ENCODE measurements at places on chromosomes 3 and 15.

DNA sequence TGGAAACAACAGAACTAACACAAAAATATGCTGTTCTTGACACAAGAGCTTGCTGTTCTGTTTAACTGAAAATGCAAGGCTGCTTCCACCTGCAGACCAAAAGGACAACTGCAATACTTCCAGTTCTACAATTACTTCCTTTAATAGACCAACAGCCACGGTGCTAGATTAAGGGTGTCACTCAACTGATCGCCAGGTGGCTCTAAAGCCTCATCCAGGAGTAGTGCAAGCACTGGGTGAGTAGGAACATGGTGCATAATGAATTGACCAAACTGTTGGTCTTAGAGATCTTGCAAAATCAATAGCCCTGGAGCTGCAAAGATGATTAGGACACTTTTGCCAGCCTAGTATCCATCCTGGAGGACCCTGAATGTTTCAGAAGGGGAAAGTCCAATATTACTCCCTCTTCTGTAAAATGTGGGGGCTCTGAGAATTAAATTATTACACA, 3.6 kb upstream of the CLDN16 start:
- DNase-seq: peak; percentile 49

DNA sequence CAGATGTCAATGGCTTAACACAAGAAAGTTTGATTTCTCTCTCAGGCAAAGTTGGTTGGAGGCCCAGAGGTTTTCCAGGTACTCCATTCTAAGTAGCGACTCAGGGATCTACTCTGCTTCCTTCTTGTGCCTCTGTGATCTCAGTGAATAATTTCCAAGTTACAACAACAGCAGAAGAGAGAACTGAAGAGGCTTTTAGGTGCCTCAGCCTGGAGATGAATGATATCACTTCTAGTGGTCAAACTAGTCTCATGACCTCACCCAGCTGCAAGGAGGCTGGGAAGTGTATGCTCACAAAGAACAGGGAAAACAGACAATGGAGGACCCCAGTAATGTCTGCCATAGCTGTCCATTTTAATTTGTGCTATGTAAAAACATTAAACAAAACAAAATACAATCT, 4.6 kb upstream of the PRICKLE2 start:
- DNase-seq: no peak

DNA sequence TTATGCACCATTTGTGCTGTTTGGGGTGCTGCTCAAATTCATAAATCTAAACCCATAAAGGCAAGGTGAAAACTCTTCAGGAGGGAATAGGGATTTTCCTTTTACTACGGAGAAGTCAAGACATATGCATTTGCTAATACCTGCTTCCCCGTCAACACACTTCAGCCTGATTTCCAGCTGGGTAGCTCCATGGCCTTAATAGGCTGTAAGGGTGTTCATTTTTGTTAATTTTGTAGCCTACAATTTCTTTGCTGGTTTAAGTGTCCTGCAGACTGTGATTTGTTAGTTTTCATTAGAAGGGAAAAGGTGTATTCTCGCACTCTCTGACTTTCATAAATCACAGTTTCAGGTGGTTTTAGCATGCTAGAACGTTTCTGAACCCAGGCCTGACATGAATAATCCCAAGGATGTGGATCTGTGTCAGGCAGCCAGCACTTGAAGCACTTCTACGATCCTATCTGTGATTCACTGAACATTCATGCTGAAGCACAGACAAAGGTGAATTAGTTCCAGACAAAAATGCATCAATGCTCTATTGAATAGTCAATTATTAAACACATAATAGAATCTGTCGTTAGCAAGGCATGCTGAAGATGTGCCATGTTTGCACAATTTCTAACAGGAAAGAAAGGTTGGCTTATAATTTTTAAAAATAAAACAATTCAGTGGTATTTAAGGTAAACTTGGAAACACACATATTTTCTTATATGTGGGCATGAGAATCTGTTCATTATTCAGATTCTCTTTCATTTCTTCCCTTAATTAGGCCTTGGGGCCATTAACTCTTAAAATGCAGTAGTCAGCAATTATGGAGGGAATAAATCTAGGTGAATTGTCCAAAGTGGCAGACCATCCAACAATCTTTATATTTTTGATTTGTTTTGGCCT, 17.9 kb upstream of the NMNAT3 start:
- no peak for DNase-seq

DNA sequence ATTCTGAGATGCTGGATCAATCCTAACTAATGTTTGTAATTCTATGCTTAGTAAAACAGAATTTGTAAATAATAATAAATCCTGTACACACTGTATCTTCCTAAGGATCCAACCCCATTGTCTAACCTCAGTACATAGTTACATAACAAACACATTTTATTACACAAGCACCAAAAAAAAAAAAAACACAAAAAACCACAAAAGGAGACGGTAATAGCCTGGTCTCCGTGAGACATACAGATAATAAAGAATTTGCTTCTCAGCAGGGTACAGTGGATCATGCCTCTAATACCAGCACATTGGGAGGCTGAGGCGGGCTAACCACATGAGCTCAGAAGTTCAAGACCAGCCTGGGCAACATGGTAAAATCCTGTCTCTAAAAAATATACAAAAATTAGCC, 558.7 kb downstream of the MAGI1 start:
- no peak for DNase-seq
